ENCODE measurements at places on chromosomes 1 and 21.

DNA sequence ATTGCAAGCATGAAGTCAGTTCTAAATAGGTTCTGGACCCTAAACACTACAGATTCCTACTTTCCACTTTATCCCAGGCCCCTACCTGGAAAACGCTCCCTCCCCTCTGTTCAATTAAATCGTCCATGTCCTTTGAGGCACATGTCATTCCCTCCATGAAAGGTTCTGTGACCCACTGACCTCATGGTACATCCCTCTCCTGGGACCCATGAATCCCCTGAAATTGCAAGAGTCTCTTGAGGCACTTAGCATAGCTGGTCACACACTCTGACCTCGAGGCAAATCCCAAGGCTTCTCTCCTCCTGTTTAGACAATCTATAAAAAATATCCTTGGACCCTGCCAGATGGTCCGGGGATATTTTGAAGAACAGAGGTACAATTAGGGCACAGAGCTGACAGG, 34.3 kb upstream of the KRTAP19-8 start:
- no peak for DNase-seq

GRCh38 chr1:36369061-36369861, 16.5 kb downstream of the STK40 start:
- DNase-seq, result peak; percentile 88

DNA sequence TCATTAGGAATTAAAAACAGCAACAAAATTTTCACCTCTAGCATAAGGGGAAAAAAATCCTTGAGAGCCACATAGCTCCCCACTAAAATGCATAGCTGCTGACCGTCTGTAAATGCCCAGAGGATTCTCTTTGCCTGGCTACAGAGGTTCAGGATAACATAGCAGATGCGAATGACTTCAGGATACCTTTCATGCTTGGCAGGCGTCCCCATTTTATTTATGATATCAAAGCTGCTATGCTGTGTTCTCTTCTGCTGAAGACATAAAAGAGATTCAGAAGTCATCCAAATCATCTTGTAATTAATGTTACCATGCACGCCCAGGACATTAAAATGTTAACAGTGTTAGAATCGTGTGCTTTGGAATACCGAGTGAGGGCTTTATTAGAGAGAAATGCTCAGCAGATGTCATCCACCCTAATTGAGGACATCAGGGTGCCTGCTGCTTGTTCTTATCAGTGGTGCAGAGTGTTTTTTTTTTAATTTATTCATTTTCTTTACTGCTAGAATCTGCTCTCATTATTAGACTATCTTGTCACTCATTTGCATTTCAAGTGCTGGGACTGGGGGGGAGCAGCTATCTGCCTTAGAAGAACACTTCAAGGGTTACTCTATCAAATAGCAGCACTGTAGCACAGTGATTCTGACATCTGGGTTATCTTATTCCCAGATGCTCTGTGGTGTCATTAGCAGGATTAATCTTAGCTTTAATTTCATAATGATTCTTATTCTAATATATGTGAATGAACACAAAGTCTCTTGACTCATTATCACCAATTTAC, 139.5 kb downstream of the ZNF326 start:
- no peak for DNase-seq

- no peak for DNase-seq
Measured at GRCh38 chr21:30148906-30149305, 17.7 kb downstream of the CLDN17 start.

DNA sequence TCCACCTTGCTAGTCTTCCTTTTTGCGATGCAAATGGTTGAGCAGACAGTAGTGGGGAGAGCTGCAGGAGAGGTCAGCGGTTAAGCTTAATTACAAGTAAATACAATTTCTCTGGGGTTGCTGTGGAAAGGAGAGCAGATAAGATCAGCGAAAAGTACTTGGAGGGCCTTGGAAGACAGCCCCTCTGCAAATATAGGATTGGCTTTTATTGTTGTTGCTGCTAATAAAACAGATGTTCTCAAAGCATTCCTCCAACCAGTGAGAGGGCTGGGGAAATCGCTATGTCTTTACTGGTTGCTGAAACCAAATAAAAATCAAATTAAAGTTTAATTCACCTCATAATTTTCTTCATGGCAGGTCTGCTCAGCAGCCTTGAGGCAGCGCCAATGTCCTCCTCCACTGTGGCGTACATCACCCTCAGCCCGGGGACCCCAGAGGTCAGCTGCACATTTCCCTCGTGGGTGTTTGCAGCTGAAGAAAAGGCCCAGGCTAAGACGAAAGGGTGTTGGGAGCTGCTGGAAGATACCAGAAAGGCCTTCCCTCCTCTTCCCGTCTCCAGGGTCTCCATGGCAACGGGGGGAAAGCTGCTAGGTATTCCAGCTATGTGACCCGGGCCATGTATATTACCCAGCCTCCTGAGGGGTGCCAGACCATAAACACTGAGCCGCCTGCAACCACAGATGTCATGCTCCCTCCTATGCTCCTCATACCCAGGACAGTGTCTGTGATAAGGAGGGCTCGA, 54.6 kb upstream of the POU2F1 start:
- no peak for DNase-seq

GRCh38 chr1:198699167-198700015, 60.6 kb downstream of the PTPRC start:
- DNase-seq, result peak; percentile 67

DNA sequence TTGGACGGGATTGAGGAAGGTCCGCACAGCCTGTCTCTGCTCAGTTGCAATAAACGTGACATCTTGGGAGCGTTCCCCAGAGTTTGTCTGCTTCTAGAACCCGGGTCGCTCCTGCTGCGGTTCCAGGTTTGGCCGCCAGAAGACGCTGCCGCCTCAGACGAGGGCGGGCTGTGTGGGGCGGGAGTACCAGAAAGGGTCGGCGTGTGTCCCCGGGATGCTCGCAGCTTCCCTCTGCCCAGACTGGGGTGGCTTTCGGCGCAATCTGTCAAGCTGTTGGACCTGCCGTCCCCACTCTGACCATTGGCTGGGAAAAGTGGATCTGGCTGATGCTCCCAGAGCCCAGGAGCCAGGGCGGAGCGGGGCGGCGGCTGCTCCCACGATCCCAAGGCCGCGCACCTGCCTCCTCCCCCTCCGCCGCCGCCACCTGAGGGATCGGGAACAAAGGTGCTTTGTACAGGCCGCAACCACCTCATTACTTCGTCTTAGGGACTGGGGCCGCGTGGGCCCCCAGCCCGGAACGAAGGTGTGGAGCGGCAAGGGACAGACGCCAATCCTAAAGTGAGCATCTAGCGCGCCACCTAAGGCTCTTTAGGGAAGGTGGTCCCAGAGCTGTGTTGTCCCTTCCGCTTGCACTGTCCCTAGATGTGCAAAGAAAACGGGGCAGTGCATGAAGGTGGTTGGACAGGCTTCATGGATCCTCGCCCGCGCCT, 683 bp upstream of the EFNA4 start:
- peak; percentile 81 for DNase-seq

GRCh38 chr1:67700692-67701410, 15.8 kb downstream of the GADD45A start:
- DNase-seq, result no peak

GRCh38 chr1:156662005-156662799, 15.0 kb downstream of the NES start:
- no peak for DNase-seq

Data from CD4-positive, alpha-beta T cell treated with Interleukin-6 for 4 hours (primary cell).